ENCODE measurements at places on chromosomes 7 and 10. TPM values are rescaled to one million over a fixed set of nuclear protein-coding genes. Genes with fewer than 3 reads are reported as not detected.

The ATP5MK gene
- total RNA-seq: 339 TPM

DNA sequence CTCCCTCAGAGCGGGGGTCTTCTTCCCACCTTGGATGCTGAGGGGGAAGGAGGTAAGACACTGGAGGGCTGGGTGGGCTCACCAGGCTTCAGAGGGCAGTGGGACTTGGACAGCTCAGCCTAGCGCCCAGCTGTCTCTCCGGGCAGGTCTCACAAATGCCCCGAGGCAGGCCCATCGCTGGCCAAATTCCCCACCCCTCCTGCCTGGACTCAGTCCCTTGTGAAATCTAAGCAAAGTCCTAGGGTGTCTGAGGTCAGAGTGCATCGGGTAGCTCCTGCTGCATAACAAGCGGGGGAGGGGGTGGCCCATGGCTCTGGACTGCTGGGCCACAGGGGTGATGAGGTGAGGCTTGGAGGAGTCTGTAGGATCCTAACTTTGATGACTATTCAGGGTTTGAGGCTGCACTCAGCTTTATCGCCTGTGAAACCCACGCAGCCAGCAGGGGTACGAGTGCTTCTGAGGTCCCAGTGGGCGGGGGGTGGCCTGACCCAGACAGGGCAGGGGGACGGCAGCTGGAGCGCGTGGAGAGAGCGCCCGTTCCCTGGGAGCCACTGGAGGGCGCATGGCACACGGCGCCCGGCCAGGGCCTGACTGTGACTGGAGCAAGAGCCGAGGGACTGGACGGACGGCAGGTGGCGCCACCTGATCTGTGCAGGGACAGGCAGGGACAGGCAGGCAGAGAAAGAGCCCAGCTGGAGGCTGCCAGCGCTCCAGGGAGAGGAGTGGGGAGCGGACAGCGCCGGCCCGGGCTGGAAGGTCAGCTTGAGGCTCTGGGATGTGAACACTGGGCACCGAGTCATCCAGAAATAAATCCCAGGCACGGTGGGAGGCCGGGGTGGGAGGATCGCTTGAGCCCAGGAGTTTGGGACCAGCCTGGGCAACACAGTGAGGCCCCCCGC is 10.0 kb downstream of the CYP2W1 start:
- DNase-seq: peak; percentile 97

GRCh38 chr7:146791344-146792285 is 675.0 kb downstream of the CNTNAP2 start:
- DNase-seq: peak; percentile 37

The ACTA2 gene
- not detected for total RNA-seq

The GIMAP6 gene
- total RNA-seq: not detected

The KIAA1549 gene
- total RNA-seq: 6.0 TPM

The PRKAR1B gene
- total RNA-seq: 32.8 TPM

The TCAF2 gene
- total RNA-seq: 0.07 TPM

The ELN gene
- total RNA-seq: 2.7 TPM

The PAX4 gene
- total RNA-seq: 0.07 TPM

- DNase-seq: peak; percentile 60
These were observed 740 bp downstream of the HTR7 start for GRCh38 chr10:90856964-90857634.

DNA sequence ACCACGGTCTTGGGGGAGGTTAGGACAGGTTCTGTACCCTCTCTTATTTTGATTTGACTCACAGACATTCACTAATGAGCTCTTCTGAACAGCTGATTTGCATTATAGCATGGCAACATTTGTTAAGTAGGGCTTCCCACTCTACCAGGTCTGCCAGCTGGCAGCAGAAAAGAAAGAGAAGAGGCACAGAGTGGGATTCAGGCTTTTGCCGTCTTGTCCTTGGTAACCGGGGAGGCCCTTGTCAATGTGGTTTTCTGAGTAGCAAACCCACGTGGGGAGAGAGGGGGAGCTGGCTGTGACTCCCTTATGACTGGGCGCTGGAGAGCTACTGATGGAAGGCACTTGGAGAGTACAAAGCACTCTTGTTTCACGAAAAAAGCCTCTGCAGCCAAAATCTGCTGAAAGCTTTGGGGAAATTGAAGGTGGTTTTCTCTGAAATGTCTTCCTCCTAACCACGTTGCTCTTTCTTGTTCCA is 355.3 kb upstream of the GALNT17 start:
- DNase-seq: no peak

DNA sequence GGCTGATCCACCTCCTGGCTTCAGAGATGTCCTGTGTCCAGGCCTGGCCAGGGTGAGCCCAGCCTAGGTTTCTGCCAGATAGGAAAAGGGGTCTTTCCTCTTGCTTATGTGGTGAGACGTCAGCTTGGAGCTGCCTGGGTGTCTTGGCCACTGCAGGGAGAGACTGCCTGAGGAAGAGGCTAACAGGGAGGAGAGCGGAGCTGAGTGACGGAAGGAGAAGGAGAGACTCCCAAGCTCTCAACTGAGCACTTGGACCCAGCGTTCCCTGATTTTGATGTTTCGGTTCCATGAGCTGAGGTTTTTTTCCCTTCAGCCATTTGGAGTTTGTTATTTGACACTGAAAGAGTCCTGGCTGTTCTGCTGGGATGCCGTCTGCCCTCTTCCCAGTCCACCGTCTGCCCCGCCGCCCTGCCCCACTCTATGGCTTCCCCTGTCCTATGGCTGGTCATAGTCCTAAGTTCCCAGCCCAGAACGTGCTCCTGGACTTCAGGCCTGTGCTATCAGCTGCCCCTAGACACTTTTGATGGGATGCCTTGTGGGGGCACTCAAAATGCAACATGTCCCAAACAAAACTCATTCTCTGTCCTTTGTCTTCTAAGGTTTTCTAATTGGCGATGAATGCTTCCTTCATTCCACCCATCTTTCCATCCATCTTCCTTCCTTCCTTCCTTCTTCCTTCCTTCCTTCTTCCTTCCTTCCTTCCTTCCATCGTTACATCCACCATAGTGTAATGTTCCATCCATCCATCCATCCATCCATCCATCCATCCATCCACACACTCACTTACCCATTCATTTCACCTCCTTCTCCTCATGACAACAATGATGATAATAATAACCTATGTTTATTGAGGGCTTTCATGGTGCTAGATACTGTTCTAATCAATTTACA is 20.3 kb upstream of the PCBD1 start:
- no peak for DNase-seq

- DNase-seq: no peak
These were observed 14.8 kb downstream of the PRKRIP1 start for GRCh38 chr7:102410918-102411317.

DNA sequence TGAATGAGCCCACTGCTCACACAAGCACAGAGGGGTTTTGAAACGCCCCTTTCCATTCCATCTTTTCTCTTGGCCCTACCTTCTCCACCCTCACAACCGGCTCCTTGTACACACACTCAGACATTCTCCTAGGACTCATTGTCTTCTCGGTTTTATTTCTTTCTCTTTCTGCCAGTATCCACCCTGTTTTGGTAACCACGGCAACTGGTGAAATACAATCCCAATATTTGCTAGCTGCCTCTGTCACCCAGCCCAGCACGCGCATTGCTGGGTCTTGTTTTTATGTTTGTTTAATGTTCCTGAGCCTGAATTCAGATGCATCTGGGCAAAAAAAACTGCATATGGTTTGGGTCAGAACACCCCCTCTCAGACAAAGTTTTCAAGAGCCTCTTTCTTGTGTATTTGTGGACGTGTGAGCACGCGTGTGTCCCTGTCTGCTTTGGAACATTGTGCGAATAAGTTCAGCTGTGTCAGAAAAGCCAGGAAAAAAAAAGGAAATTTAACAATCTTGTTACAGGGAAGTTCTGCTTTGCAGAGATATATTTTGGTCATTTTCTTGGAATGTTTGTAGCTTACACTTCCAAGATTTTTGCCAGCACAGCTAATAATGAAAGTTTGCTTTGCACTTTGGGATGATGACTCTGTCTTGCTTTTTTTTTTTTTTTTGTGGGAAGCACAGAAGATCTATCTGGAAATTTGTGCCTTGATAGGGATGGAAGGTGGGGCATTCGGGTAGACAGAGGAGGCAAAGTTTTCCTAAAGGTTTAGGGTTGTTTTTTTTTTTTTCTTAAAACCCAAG is 225.9 kb downstream of the TRIL start:
- DNase-seq: no peak

DNA sequence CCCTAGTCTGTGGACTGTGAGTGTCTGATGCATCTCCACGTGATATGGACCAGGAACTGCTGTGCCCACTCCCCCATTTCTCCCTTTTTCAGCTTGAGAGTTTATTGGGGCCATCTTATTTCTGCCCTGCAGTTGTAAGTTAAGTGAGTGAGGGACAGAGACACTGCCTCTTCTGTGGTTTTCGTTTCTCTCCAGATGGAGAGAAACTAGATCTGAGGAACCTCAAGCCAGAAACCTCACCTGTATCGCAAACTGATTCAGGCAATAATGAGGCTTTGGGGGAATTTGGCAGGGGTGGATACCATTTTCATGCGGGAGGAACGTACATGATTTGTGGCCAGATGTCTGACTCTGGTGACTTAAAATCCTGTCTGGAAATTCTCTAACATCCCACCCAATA is 641.7 kb downstream of the TNS3 start:
- DNase-seq: no peak

- DNase-seq: no peak
These were observed 432.1 kb downstream of the SUGCT start for GRCh38 chr7:40566879-40567278.

The PNLIPRP3 gene
- not detected for total RNA-seq

DNA sequence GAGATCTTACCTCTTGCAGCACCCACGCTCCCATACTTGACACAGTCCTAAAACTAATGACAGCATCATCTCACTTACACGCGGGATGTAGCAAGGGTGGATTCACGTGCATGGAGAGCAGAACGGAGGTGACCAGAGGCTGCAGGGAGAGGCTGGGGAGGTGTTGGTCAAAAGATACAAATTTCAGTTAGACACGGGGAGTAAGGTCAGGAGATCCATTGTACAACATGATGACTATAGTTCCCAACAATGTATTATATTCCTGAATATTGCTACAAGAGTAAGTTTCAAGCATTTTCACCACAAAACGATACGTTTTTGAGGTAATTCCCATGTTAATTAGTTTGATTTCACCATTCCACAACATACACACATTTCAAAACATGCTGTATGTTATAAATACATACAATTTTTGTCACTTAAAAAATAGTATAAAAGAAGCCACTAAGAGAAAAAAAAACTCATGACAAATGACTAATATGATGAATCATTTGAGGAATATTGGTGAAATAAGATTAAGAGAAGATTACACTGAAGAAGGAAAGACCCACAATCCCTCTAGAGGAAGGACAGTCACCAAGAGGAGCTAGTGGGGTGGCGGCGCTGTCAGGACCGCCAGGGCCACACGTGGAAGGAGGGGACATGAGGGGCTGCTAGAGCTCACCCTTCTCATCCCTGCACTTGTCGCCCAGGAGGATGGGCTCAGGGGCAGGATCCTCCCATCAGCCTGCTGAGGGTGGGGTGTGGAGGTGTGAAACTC is 49.4 kb upstream of the EGFR start:
- DNase-seq: no peak

DNA sequence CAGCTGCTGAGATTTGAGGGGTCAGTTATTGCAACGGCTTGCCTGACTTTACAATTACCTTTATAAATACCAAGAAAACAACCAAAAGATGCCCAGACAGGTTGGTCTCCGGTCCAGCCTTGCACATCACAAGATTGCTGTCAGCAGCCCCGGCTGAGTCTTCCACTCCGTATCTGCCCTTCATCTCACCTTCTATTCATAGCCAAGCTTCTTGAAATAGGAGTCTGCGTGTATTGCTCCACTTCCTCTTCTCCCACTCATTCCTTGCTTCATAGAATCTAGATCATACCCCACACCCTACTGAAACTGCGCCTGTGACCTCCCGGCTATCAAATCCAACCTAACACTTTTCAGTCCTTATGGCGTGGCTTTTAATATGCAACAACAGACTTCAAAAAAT is 31.1 kb upstream of the USP6NL start:
- no peak for DNase-seq

- no peak for DNase-seq
These were observed 33.7 kb upstream of the PLXDC2 start for GRCh38 chr10:19782430-19783089.

The PLEKHA1 gene
- total RNA-seq: 38.2 TPM

The MBLAC1 gene
- 1.1 TPM for total RNA-seq

The HTR5A gene
- total RNA-seq: not detected

DNA sequence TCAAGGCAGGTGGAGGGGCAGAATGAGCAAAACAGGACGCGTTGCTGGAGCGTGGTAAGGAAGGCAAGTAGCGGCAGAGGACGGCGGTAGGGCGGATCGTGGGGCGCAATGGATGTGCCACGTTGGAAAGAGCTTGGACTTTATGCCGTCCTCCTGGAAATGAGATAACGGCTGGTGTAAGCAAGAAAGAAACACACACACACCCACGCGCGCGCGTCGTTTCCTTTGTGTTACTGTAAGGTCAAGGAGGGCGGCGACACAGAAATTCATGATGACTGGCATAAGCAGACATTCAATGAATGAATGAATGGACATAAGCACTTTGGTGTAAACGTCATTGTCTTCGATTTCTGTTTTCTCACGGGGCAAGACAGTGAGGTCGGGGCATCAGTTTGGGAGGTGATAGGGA is 683 bp upstream of the ENTPD7 start:
- peak; percentile 31 for DNase-seq

- no peak for DNase-seq
These were observed 126.5 kb downstream of the HIPK2 start for GRCh38 chr7:139651308-139651707.

DNA sequence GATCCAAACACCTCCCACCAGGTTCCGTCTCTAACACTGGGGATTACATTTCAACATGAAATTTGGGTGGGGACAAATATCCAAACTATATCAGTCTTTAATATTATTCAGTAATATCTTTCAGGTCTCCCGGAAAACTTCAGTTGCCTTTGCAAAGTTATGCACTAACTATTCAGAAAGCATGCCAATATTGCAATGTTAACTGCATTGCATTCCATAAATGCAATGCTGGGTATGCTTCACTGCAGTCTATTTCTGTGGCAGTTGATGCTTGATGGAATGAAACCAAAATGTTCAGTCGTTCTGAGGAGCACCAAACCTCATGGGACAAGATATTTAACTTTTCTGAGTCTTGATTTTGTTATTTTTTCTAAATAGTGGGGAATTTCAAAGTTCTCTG is 147.5 kb downstream of the SLC16A9 start:
- DNase-seq: no peak

- no peak for DNase-seq
These were observed 8.4 kb upstream of the TMEM254 start for GRCh38 chr10:80070057-80070456.

GRCh38 chr7:92415225-92415624 is 32.1 kb upstream of the GATAD1 start:
- DNase-seq: no peak

- no peak for DNase-seq
These were observed 58.1 kb upstream of the ST8SIA6 start for GRCh38 chr10:17512341-17513001.

The SUPV3L1 gene
- total RNA-seq: 45.1 TPM

DNA sequence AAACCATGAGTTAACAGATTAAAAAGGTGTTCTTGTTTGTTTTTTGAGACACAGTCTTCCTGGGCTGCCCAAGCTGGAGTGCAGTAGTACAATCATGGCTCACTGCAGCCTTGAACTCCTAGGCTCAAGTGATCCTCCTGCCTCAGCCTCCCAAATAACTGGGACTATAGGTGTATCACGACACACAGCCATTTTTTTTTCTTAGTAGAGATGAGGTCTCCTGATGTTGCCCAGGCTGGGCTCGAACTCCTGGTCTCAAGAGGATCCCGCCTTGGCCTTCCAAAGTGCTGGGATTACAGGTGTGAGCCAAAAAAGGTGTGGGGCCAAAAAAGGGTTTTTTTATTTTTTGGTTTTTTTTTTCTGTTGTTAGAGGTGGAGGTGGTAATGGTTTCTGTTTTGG is 29.3 kb downstream of the KMT2C start:
- DNase-seq: no peak

- DNase-seq: no peak
These were observed 41.5 kb upstream of the PRKCQ start for GRCh38 chr10:6621536-6621935.

The MYH16 gene
- not detected for total RNA-seq

The ZFAND4 gene
- total RNA-seq: 8.0 TPM

The AKR1C8 gene
- not detected for total RNA-seq

Measured in H7 (cell line).